ENCODE measurements at places on chromosomes 16 and 17.

DNA sequence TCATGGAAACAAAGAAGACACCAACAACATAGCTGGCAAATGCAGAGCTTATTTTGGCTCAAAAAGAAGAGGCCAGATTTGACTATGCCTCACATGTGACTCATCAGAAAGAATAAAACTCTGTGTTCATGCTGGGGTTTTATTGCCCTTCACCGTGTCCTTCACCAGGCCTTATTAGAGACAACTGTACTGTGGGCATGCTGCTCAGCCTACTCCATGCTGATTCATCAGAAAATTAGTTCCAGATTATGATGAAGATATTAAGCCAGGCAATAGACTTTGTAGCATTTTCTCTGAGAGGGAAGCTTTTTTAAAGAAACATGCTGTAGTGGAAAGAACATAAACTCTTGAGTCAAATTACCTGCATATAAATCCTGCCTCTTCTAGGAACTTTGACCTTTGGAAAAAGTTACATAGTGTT lies 89.8 kb downstream of the CYB561 start:
- no peak for DNase-seq

GRCh38 chr16:19393226-19394111 lies 24.2 kb upstream of the TMC5 start:
- no peak for DNase-seq

- no peak for DNase-seq
Measured at GRCh38 chr16:82504836-82505235, 121.9 kb upstream of the CDH13 start.

- no peak for DNase-seq
Measured at GRCh38 chr16:83830091-83830768, 22.5 kb downstream of the HSBP1 start.

DNA sequence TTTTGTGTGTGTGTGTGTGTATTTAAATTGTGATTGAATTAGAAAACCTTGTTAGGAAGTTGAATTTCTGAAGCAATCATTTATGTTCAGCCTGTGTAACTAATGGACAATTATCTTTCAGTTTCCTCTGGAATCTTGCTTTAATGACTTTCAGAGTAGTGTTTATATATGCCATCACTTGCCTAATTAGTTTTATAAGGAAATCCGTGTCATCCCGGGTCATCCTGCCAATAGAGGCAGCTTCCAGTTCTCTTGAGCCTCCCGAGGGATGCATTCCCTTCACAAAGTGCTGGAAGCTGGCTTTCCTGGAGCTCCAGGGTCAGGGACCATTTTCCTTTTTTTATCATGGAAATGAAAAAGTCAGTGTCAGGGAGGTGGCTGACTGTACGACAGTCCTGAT lies 42.9 kb downstream of the PRKCA start:
- no peak for DNase-seq

- DNase-seq: peak; percentile 73
Measured at GRCh38 chr16:77212741-77213541, 13.7 kb downstream of the SYCE1L start.

DNA sequence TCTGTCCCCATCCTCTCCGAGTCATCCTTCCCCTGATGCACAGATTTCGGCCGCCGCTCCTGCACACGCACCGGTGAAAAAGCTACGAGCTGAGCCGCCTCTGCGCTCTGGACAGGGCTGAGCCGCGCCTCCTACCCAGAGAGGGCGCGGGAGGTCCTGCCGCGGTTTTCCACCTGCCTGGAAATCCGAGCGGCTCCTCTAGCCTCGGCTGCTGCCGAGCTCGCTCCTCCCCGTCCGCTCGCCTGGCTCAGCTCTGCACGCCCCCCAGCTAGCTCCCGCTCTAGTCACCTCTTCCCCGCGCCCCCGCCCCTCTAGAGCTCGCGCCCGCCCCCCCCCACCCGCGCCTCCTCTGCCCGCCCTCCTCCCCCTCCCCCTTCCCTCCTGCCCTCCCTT lies 198 bp upstream of the SHISA9 start:
- DNase-seq: no peak

GRCh38 chr17:65750631-65751115 lies 189.2 kb upstream of the AXIN2 start:
- peak; percentile 21 for DNase-seq

- DNase-seq: no peak
Measured at GRCh38 chr17:42038221-42038973, 12.0 kb downstream of the C17orf113 start.

- no peak for DNase-seq
Measured at GRCh38 chr16:14378131-14378551, 251.9 kb downstream of the PARN start.

DNA sequence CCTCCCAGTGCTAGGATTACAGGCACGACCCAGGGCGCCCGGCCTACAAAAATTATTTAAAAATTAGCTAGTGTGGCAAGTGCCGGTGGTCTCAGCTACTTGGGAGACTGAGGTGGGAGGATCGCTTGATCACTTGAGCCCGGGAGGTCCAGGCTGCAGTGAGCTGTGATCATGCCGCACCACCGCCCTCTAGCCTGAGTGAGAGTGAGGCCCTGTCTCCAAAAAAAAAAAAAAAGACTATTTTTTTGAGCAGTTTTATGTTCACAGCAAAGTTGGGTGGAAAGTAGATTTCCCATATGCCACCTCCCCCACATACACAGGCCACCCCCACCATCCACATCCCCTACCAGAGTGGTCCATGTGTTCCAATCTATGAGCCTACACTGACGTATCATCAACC lies 84.9 kb downstream of the MGAT5B start:
- DNase-seq: no peak

- no peak for DNase-seq
Measured at GRCh38 chr17:27945953-27946352, 52.8 kb upstream of the LYRM9 start.

- no peak for DNase-seq
Measured at GRCh38 chr17:74746922-74747321, 1.5 kb upstream of the NHERF1 start.

DNA sequence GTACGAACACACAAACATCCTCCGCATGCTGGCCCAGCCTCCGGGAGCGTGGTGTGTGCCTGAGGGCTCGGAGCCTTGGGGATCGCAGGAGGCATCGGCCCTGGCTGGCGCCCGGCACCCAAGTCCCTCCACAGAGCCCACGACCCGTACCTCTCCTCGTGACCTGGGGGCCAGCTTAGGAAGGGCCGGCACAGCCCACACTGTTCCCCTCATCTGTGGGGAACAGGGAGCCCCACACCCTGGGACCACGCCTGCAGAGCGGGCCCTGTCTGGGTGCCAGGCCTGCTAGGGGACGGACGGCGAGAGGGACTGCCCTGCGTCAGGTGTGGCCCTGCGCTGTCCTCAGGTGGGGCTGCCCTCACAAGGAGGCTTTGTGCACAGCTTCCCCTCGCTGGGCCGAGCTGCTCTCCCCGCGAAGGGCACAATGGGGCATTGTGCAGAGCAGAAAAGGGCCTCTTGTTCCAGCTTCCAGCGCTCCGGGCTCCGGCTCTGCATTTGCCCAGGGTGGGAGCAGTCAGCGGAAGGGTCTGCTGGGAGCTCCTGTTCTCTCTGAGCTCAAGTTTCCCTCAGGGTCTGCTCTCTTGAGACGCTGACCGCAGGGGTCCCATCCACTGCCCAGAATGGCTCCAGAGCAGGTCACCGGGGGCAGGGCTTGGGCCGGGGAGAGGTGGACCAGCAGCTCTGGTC lies 1.7 kb upstream of the LMF1 start:
- DNase-seq: no peak

DNA sequence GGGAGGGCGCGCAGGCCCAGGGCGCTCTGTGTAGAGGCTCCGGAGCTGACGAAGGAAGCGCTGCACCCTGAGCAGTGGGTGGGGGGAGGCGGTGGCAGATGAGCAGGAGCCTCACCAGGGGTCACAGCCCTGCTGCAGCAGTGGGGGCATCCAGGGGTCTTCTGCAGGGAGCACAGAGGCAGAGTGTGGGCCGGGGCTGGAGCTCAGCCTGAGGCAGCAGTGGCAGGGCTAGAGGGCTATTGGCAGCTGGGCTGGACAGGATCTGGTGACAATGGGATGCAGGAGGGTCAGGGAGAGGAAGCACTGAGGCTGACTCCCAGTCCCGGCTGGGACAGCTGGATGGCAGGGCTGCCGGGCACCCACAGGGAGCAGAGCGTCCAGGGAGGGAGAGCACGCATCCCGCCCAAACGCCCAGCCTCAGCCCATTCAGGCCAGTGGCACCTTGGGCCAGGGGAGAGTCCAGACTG lies 21.0 kb downstream of the KDM8 start:
- DNase-seq: no peak

GRCh38 chr17:5558815-5559785 lies 25.2 kb downstream of the NLRP1 start:
- no peak for DNase-seq

DNA sequence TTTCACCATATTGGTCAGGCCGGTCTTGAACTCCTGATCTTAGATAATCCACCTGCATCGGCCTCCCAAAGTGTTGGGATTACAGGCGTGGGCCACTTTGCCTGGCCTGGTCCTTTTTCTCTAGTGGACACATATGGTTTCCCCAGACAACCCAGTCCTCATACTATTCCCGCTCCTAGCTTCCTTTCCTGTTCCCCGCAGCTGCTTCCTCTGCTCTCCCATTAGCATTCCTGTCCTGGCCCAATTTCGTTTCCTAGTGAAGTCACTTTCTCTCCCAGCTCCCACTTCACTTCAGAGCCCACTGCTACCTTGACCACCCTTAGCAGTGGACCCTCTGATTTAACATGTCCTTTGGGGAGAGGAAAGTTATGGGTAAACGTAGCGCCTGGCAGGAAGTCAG lies 11.3 kb downstream of the KATNIP start:
- DNase-seq: no peak

- DNase-seq: no peak
Measured at GRCh38 chr16:72783716-72784318, 264.1 kb downstream of the ZFHX3 start.

DNA sequence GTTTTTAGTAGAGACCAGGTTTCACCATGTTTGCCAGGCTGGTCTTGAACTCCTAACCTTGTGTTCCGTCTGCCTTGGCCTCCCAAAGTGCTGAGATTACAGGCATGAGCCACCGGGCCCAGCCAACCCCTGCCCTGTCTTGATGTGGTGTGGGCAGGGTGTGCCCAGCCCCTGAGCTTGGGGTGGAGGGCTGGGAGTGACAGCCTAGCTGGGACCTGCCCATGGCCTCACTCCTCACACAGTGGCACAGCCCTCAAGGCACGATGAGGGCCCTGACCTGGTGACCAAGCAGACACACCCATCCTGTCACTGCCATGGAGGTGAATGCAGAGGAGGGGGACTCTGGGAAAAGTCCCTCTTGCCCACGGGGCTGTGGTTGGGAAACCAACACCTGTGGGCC lies 3.0 kb downstream of the IL32 start:
- DNase-seq: no peak

- DNase-seq: no peak
Measured at GRCh38 chr16:14419817-14420216, 210.2 kb downstream of the PARN start.

DNA sequence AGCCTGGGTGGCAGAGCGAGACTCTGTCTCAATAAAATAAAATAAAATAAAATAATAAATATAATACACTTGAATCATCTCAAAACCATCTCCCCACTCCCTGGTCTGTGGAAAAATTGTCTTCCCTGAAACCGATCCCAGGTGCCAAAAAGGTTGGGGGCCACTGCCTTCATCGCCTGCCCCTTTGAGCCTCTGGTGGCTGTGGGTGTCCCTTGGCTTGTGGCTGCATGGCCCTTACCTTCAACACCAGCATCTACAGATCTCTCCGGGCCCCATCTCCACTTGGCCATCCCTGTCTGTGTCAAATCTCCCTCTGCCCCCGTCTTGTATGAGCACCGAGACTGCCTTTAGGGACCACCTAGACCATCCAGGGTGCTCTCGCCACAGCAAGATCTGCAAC lies 177.3 kb downstream of the SEC14L1 start:
- DNase-seq: no peak

DNA sequence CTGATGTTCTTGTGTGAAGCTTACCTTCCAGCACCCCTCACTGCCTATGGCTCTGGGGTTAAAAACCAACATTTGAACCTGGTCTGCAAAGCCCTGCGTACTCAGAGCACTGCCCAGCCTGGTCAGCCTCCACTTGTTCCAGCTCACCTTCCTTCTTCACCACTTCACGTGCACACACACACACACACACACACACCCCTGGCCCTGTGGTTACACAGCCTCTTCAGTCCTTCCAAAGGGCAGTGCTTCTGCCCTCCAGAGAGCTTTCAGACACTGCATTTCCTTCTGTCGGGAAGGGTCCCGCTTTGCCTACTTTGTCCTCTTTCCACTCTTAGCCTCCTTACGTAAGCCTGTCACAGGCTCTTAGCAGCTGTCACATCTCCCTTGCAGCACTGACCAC lies 9.6 kb upstream of the TMEM220 start:
- no peak for DNase-seq

DNA sequence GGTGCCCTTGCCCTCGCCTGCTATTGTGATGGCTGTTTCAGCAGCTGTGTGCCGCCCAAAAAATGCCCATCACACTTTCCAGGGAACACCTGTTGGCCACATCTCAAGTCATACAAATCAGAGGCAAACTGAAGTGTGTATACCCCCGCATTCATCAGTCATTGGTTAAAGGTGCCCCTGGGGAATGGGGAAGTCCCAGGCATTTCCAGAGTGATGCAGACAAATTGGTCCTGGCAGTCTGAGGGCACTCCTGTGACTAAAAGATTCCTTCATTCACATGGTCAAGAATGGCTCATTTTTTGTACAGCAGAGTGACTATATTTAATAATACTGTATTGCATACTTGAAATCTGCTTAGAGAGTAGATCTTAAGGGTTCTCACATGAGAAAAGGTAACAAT lies 102.9 kb upstream of the TMEM97 start:
- no peak for DNase-seq

DNA sequence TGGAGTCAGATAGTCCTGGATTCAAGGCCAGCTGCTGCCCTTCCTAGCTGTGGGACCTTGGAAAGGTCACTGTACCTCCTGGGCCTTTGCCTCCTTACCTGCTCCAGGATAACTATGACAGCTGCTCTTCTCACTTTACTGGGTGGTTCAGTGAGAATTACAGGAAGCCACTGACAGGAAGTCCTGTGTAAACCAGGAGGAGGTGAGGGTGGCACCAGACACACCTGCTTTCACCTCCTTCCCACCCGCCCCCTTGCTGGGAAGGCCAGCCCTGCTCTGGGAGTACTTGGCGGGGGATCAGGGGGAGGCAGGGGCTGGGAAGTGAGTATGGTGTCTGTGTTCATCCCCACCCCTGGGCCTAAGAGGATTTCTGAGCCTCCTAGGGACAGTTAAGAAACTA lies 42.6 kb downstream of the CPNE2 start:
- no peak for DNase-seq
